Stimulated activated naive CD4-positive, alpha-beta T cell treated with Interleukin-2 at 50 U/mL for 16 hours (primary cell): ENCODE measurements at places on chromosomes 6 and 20.

- DNase-seq, result no peak
Measured at GRCh38 chr6:95093154-95093553, 484.2 kb upstream of the MANEA start.

DNA sequence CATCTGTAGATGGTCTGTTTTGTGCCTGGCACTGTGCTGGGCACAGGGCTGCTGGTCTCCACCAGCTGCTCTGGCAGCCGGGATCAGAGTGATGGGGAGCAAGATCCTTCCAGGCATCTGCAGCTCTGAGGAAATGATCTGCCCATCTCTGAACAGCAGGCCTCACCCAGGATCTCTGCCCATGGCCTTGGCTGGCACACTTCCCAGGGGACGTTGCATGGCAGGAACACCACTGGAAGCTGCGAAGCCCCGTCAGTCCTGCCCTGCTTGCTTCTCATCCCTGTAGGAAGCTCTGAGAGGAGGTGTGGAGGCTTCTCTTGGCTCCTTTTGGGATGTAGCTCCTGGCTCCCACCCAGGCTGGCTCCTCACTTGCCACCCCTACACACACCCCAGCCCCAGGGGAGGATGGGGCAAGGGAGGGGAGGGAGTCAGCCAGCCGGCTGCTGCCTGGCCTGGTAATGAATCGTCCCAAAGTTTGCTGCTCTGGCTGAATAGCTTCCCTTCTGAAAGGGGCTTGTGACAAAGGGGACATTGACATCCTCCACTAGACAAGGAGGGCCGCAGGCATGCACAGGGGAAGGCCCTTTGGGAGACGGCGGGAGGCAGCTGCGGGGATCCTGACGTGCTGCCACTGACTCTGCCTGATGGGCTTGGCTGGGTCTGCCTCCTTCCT, 108.9 kb downstream of the VEGFA start:
- no peak for DNase-seq

DNA sequence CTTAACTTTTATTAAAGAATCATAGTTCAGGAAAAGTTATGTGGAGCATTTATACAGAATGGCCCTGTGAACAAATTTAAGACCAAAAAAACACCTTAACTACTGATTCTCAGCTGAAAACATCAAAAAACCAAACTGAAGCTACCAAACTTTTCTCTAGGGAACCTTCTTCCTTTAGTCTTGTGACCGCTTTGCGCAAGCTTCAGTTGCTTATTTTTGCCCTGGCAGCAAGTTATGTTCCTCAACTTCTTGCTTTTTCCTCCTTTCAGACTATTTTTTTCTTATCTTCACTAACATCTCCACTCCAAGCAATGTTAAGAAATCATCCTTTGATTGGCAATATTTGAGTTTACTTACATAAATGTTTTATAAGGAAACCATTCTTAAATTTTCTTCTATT, 100.1 kb downstream of the MYB start:
- no peak for DNase-seq

- DNase-seq, result no peak
Measured at GRCh38 chr6:36241728-36242127, 28.1 kb upstream of the PNPLA1 start.

- DNase-seq, result no peak
Measured at GRCh38 chr6:24890471-24890870, 45.3 kb downstream of the RIPOR2 start.

DNA sequence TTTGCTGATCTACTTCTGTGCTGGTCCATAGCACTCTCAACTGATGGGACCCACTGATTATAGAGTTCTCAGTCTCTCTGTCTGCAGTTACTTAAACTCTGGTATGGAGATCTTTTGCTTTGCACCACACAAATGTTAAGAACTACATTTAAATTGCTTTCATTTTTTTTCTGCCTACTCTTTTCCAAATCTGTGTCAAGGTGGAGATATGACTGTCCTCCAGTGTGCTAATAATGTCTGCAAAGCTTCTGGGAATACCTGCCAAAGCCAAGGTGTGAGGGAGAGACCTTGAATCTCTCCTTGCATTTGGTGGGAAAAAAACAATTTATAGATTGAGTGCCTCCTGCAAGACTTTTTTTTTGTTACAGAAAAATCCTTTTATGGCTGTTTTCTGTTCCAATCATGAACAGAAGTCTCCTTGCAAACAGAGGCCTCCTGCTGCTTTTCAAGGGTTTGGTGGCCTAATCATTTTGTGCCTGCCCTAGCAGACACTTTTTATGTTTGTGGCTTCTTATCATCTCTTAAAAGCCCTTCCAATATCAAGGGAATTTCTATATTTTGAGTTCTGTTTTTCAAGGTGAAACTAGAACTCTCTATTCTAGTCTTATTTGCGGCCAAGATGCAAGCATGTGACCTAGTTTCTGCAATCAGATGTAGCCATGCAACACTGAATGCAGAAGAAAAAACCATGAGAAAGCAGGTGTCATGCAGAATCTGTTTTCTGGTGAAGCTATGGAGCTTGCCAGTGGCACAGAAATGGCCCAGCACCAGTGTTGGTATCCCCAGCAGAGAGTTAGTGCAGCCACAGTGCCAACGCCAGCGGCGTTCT, 23.2 kb upstream of the AKIRIN2 start:
- no peak for DNase-seq

GRCh38 chr6:111711476-111711875, 105.8 kb upstream of the TRAF3IP2 start:
- no peak for DNase-seq

DNA sequence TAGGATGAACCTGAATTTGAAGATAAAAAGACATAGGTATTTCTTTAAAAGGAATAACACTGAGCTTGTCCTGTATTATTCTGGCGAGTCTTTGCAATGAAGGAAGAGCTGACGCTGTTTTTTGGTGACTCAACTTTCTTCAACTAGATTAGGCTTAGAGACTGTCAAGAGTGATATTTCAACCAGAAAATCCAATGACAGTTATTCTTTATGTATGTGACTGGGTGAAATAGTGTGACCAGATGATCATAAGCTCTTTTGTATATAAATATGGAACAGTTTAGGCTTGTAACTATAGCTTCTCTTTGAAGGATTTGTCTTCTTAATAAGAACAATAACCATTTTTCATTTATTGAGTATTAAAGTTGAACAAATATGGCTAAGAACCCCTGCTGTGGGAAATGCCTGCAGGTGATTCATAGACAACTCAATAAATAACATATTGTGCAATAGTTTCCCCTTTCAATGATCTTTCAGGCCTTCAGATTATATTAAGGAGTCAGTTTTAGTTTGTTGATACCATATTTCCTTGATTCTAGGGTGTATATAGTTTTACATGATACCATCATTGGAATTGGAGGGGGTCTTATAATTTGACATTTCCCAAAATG, 265.6 kb upstream of the JAG1 start:
- DNase-seq, result no peak
